ENCODE measurements at places on chromosomes 7 and 10. TPM values are rescaled to one million over a fixed set of nuclear protein-coding genes. Genes with fewer than 3 reads are reported as not detected.

Gene WEE2
- total RNA-seq: not detected

Gene OPALIN
- total RNA-seq: not detected

Gene CPED1
- 41.8 TPM for total RNA-seq

Gene PNLIPRP3
- not detected for total RNA-seq

Gene DYNC1I1
- total RNA-seq: 0.80 TPM

Gene HYAL4
- not detected for total RNA-seq

Gene TSPAN14
- 39.0 TPM for total RNA-seq

Gene SLC39A12
- total RNA-seq: not detected

Gene CXCL12
- total RNA-seq: 17.8 TPM

Gene COL13A1
- total RNA-seq: 0.44 TPM
